ENCODE measurements at places on chromosomes 11 and 22.
A peak's percentile ranks its signal among the peaks of the same experiment; 100 is the strongest.

DNA sequence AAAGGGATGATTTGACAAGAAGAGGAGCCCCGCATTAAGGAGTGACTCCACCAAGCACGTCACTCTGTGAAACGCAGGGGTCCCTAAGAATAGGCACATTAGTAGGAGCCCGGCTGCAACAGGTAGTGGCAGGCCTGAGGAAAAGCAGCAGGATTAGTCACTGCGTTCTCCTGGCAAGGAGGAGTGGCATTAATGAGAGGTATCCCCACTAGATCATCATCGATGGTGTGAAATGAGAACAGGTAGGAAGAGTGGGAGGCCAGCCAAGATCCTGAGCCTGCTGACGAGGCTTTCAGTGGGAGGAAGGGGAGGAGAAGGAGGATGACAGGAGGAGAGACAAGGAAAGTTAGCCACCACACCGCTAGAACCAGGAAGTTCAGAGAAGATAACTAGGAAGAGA is 38.6 kb downstream of the NRXN2 start:
- DNase-seq, result no peak

- DNase-seq, result no peak
These were observed 123.4 kb downstream of the COMMD9 start for GRCh38 chr11:36165621-36166397.

DNA sequence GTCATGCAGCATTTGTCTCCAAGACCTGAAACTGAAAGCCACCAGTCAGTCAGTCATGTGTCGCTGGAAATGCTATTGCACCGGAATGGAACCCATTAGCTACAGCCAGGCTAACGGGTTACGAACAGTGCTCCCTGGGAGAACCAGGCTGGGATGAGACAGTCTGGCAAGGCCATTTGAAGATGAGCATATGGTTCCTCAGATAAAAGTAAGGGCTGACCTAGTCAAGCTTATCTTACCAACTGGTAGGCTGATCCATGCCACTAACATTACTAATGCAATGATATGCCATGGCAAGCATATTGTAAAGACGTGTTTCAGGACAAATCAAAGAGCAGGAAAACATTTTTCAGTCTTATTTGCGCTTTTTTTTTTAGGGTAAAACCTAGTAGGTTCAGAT is 28.4 kb downstream of the NAP1L4 start:
- no peak for DNase-seq

- no peak for DNase-seq
These were observed 54.8 kb upstream of the TIMP3 start for GRCh38 chr22:32746732-32747131.

DNA sequence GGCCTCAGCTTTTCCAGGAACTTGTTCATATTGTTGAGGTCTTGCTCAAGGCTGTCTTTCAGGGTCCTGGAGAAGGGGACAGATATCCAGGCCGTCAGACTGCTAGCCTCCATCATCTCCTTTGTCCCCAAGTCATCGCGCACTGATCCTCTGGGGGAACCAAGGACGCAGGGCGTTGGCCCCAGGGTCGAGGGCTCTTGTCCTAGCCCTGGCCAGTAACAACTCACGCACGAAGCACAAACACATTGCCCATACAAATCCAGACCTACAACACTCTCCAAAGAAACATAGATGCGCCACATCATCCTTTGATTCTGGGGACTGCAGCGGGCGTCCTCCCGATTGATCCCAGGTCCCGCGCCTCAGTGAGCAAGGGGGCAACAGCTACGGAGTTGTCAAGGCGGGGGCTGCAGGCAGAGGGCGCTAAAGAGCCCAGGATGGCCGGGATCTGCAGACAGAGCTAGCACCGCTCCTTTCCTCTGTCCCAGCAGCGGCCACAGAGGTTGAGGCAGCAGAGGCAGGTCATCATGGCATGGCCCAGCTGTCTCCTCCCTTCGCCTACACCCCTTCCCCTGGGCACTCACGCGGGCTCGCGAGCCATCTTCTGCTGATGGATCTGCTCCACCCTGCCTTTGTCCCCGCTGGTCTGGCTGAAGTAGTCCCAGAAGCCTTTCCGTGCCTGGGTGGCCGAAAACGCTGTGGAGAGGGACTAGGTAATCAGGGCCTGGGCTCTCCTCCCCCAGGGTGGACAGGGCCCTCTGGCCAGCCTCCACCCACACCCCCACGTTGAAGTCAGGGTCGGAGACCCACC is 472 bp downstream of the APOA5 start:
- DNase-seq, result peak; percentile 64

GRCh38 chr22:31616315-31616980 is 45.6 kb downstream of the PISD start:
- no peak for DNase-seq

- DNase-seq, result no peak
These were observed 10.1 kb downstream of the ACO2 start for GRCh38 chr22:41478891-41479521.

DNA sequence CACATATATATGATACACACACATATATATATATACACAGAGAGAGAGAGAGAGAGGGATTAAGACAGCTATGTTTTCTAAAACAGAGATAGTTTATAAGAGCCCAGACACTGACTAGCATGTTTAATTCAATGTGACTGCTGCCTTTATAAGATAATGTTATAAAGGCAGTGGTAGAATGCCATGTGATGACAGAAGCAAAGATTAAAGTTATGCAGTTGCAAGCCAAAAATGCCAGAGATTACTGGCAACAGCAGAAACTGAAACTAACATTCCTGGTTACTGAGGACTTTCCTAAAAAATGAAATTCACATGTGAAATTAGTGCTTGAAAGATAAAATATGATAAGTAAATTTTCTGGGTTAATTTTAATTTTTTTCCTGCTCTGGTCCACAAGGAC is 1888.9 kb downstream of the LRRC4C start:
- no peak for DNase-seq

GRCh38 chr11:77127235-77127911 is 673 bp upstream of the MYO7A start:
- peak; percentile 33 for DNase-seq

DNA sequence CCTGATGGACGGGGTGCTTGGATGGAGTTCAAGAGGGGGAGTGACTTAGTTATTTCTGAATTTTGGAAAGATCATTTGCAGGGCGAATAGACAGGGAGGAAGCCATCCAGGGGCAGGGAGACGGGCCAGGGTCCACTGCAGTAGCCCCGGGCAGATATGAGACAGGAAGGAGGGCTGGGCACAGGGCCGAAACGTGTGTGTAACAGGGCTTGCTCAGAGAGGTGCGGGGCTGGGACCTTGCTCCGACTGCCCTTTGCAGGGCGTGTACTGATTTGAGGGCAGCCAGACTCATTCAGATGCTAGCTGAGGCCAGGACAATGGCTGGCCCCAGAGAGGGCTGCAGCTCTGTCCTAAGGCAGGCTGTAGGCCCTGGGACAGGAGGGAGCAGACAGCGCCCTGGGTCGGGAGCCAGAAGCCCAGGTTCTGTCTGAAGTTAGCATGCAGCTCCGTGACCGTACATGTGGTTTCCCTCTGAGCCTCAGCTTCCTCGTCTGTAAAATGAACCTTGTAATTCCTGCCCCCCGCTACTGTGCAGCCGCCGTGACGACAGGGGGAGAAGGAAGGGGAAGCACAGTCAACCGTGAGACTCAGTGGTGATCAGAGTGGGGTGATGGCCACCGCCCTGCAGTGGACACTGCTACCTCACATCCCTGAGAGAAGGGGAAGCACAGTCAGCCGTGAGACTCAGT is 103.4 kb downstream of the PHF21B start:
- no peak for DNase-seq

GRCh38 chr11:14411818-14412217 is 52.8 kb upstream of the RRAS2 start:
- DNase-seq, result no peak

DNA sequence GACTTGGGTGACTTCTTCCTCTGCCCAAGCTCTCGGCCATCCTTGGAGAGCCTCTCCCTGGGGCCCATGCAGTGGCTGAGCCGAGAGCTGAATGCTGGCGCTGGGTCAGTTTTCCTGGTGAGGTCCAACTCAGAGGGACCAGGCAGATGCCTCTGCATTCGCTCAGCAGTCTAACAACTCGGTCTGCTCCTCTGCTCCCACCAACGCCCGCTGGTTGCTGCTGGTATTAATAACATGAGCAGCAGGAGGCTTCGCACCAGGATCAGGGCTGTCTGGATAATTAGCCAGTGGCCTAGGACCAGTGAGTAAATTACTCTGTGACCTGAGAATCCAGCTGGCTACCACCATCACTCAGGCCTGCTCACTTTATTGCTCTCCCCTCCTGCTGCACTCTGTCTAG is 77.7 kb upstream of the FAM181B start:
- no peak for DNase-seq

- no peak for DNase-seq
These were observed 38.3 kb downstream of the TP53I11 start for GRCh38 chr11:44912270-44912987.

DNA sequence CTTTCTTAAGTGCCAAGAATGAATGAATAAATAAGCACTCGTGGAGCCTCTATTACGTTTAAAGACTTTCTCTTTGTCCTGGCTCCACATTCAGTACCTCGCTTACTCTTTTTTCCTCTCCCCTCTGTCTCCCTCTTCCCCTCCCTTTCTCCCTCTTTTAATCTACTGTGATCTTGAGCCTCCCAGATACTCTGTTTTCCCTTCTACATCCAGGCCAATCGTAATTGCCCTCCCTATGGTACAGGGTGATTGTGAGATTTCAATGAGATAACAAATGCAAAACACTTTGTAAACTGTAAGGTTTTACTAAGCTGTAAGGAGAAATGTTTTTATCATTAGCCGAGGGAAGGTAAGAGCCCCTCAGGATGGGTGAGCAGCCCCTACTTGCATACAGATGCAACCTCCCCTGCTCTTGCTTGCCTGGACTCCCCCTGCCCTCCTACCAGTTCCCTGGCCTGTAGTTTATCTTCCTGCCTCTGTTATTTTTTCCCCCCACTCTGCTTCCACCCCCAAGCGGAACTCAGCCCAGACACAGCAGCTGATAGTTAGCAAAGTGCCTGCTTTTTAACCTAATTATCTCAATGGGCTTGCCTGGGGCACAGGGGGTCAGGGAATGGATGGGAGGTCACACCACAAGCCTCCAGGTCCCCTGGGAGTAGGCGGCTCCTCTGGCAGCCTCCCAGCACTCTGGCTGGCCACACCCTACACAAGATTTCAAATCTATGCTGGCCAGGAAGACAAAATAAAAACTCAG is 76.9 kb upstream of the CADM1 start:
- no peak for DNase-seq

DNA sequence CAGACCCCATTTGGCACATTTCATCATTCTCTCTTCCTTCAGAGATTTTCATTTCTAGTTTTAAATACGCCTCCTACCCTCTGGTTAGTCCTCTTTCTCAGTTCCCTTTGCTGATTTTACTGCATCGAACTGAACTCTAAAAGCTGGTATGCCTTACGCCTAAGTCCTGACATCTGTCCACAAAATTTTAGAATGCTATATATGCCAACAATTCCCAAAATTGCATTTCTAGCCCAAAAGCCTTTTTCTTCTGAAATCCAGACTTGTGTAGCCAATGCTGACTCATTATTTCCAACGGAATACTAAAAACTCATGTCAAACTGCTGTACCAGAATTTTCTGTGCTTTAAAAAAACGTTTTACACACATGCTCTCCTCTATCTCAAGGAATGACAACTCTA is 1124.4 kb upstream of the TENM4 start:
- no peak for DNase-seq

Data from uterus (tissue), 4 donors.